ENCODE measurements at places on chromosomes 7 and 10.

GRCh38 chr7:126700807-126701604, 551.7 kb downstream of the GRM8 start:
- no peak for DNase-seq

GRCh38 chr10:103117247-103117646, 75.8 kb downstream of the NT5C2 start:
- DNase-seq, result no peak

GRCh38 chr10:67959839-67960476, 75.5 kb downstream of the SIRT1 start:
- DNase-seq, result no peak

DNA sequence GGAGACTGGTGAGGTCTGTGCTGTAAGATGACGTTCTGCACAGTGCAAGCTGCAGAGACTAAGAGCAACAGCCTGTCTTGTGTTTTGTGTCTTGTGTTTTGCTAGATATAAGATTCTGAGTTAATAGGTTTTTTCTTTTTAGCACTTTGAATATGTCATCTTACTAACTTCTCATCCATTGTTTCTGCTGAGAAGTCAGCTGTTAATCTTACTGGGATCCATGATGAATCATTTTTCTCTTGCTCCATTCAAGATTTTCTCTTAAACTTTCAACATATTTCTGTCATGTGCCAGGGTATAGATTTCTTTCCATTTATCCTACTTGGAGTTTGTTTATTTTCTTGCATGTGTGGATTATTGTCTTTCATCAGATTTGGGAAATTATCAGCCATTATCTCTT, 290.3 kb downstream of the CELF2 start:
- DNase-seq, result no peak

DNA sequence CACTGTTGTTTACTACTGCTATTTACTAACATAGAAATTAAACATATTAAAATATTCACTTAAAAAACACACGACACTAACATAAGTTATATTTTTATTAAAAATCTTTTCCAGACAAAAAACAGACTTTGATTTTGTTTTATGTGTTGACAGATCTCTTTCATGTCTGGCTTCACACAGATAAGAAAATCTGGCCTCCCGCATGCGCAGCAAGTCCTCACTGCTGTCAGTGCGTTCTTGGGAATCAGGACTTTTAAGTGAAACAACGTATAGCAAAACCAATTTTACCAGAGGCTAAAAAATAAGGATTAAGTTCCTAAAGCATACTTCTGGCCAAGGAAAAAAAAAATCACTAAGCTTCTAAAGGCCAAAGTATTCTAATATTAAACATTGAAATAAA, 1.2 kb upstream of the IDI1 start:
- DNase-seq, result no peak

- DNase-seq, result no peak
Observed at GRCh38 chr10:63583909-63584724, 62.9 kb downstream of the REEP3 start.
